ENCODE measurements at places on chromosomes 13 and 19.

DNA sequence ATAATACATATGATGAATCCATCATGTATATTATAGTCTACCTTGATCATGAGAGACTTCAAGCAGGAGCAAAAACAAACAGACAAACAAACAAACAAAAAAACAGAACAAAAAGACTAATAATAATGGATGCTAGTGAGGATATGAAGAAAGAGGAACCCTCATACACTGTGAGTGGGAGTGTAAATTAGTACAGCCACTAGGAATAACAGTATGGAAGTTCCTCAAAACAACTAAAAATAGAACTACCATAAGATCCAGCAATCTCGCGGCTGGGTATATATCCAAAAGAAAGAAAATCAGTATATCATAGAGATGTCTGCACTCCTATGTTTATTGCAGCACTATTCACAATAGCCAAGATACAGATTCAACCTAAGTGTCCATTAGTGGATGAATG, 7.0 kb upstream of the DLEU7 start:
- no peak for DNase-seq

GRCh38 chr19:48239582-48240141, 16.1 kb downstream of the CARD8 start:
- DNase-seq = no peak

GRCh38 chr13:45847554-45848224, 3.9 kb downstream of the SIAH3 start:
- peak; percentile 41 for DNase-seq

DNA sequence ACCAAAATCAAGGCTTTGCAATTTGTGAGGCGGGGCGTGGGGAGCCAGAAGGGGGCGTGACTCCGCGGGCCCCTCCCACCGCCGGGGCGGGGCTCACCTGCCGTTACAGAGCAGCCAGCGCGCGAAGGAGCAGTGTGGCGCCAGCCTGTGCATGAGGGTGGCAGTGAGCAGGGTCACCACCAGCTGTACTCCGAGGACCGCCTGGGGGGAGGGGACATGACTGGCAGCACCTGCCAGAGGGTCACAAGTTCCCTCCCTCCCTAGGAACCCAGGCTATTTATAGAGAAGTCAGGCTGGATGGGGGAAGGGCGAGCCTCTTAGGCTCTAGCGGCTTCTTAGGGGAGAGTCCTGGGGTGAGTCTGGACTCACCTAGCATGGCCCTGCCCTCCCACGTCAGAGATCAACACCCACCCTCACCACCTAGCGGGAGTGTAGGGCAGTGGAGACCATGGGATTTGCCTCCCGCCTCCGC, 3.6 kb downstream of the TMEM161A start:
- peak; percentile 65 for DNase-seq

- no peak for DNase-seq
Observed at GRCh38 chr13:86710896-86711295, 911.7 kb upstream of the SLITRK6 start.

- no peak for DNase-seq
Observed at GRCh38 chr19:38743394-38744297, 628 bp downstream of the CAPN12 start.

DNA sequence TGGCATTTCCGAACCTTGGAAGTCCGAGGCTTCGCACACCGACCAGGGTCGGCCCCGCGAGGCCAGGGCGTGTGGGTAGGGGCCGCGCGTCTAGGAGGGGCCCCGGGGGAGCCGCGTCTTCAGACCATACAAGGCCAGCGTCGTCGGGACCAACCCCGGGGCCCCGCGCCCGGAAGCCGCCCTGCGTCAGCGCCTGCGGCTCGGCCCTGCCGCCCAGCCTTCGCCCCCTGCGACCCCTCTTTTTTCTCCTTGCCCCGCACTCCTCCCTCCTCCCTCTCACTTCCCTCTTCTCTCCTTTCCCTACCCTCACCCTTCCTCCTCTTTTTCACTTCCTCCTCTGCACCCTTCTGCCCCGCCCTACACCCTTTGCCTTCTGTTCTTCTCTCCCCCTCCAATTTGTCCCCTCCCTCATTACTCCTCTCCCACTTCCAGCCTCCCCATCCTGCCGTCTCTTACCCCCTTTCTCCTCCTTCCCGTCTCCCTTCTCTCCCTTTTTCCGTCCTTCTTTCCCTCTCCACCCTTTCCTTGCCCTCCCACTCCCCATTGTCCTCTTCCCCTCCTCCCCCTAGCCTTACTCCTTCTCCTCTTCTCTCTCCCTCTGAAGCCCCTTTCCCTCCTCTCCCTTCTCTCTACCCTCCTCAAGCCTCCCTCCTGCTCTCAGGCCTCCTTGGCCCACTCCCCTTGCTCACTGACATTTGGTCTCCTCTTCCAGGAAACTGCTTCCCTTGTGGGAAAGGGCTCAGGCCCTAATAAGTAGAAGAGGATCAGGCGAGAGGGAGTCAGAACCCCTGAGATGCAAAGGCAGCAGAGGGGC, 2.2 kb upstream of the PLEKHG2 start:
- DNase-seq = peak; percentile 75
